Activated CD4-positive, alpha-beta T cell treated with anti-CD3 and anti-CD28 coated beads, Interleukin-2, amount 50 U/mL, for 4 hours (primary cell): ENCODE measurements at places on chromosomes 5 and 9.

DNA sequence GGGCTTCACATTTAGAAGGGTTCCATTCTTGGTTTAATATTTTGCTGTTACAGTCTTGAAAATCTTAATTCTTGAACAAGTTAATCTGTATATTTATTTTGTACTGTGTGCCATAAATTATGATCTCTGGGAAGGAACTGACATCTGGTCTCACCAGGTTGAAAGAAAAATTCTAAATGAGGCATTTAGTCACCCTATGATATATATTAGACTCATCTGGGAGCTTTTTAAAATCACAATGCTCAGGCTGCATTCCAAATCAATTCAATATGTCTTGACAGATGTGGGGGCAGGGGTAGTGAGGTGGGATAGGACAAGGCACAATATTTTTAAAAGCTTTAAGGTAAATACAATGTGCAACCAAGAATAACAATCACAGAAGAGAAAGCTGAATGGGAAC lies 569.2 kb downstream of the PRR16 start:
- DNase-seq = no peak

DNA sequence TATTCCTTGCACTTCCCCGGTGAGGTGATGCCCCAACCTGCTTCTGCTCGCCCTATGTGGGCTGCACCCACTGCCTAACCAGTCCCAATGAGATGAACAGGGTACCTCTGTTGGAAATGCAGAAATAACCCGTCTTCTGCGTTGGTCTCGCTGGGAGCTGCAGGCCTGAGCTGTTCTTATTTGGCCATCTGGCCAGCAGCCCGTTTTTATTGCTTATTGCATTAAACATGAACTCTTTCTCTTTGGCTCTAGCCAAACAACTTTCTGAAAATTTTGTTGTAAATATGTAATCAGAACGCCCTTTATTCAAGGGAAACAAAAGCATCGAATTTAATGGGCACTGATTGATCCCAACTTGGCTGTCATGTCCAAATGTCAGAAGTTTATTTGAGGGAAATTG lies 124.7 kb upstream of the FTMT start:
- DNase-seq = no peak

- DNase-seq = no peak
Measured at GRCh38 chr5:110038297-110038997, 348.7 kb downstream of the MAN2A1 start.

DNA sequence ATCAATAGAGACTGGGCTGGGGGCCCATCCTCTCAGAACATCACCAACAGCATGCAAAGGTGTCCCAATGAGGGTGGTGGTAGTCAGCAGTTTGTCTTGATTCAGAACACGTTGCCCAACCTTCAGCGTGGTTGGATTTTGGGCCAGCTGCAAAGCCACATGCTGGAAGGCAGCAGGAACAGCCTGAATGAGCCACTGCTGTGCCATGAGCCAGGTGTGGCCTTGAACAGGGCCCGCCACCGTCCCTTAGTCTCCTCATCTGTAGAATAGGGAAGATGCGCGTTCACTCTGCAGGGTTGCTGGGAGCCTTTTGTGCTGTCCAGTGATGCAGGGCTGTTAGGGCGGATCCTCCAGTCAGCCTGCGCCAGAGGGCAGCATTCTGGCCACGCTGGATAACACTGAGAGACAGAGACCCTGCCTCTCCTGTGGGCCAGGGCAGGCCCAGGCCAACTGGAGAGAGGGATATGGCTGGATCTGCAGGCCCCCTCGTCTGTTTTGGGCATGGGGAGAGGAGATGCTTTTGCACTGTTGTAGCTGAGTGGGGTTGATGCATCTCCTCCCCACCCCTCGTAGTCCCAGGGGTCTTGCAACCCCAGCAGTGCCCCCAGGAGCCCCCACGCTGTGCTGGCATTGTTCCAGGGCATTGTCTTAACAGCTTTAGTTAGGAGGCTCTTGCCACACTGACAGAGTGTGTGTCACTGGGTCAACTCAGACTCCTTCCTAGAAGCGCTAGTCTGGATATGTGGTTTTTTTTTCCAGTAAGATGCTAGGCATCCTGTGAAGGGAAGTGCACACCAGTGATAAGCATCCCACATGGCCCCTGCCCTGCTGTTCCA lies 42.1 kb downstream of the SLC46A2 start:
- DNase-seq = no peak

DNA sequence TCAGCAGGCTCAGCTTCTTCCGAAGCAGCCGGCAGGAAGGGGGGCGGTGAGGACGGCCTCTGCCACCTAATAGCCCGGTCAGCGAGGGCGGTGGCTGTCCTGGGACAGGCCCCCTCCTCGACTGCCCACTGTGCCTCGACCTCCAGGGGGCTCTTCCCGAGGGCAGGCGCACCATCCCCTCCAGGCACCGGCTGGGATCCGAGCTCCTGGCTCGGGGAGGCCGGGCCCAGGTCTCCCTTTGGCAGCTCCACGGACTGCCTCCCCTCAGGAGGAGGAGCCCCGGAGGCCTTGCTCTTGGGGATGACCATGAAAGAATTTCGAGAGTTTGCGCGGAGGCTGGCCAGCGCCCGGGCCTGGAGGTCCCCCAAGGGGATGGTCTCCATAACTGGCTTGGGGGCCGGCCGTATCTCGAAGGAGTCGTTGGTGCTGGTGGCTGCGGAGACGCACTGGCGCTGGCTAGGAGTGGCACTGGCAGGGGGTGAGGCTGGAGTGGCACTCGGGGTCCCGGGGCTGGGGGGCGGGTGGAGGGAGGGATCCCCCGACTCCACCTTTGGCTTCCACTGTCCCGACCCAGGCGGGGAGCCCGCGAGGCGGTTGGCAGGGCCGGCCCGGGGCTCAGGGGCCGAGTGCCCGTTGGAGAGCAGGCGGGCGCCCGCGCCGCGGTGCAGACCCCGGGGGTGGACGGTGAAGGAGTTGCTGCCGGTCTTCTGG lies 975 bp downstream of the TPRN start:
- DNase-seq = no peak

- no peak for DNase-seq
Measured at GRCh38 chr5:76714751-76715485, 1.0 kb upstream of the F2R start.

GRCh38 chr5:54313311-54314270 lies 3.2 kb upstream of the ARL15 start:
- no peak for DNase-seq

DNA sequence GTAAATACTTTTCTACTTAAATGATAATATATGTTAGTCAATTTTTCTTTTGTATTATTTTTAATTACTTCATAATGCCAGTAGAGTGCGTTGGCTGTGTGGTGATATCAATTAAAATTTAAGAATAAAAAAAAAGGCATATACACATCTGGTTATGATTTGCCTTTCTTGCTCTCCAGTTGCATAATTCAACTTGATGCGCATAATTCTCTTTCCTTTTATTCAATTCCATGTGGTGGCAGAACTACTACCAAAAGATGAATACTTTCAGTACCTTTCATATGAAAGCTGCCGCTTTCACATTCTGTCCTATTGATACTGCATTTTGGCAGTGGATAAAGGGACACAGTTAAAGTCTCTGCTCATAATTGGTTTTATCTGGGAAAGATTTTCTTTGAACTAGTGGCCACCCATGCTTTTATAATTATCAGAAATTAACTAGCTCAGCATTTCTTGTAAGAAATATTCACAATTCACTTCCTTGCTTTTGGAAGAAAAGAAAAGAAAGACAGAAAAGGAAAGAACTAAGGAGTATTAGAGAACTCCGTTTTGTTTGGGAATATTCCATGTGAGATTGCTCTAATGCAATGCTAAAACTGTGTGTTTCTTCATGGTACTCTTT lies 12.3 kb upstream of the ADGRV1 start:
- DNase-seq = no peak

GRCh38 chr5:55816342-55816741 lies 34.8 kb upstream of the IL31RA start:
- no peak for DNase-seq

GRCh38 chr5:63249960-63250359 lies 671.3 kb downstream of the LRRC70 start:
- DNase-seq = no peak

GRCh38 chr5:29005386-29005785 lies 1967.0 kb upstream of the CDH9 start:
- no peak for DNase-seq
